ENCODE measurements at places on chromosomes 1 and 21.
A peak's percentile ranks its signal among the peaks of the same experiment; 100 is the strongest.

DNA sequence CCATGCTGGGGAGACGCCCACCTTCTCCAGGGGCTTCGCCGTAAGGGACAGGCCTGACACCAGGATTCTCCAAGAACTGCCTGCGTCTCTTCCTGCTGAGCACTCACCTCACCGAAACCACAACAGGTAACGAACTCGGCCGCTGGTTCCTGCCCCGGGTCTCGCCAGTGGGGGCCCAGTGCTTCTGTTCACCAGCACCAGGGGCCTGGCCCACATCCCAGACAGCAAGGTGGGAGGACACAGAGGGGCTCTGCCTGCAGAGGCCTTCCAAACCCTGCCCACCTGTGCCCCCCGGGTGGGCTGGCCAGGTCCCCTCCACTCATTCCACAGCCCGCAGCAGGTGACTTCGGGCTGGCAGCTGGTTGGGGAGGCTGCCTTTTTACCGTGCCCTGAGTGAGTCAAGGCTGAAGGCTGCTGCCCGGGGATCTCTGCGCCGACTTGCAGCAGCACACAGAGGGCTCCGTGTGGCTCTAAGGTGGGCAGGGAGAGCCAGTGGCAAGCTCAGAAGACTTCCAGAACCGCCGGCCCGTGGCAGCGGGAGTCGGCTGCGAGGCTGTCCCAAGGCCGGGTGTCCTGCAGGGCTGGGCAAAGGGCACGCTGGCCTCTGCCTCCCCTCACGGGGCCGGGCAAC lies 14.7 kb upstream of the COL18A1 start:
- DNase-seq, result no peak

- no peak for DNase-seq
These were observed 45.5 kb upstream of the KANK4 start for GRCh38 chr1:62364721-62365120.

GRCh38 chr1:118563981-118564951 lies 379.2 kb upstream of the SPAG17 start:
- no peak for DNase-seq

DNA sequence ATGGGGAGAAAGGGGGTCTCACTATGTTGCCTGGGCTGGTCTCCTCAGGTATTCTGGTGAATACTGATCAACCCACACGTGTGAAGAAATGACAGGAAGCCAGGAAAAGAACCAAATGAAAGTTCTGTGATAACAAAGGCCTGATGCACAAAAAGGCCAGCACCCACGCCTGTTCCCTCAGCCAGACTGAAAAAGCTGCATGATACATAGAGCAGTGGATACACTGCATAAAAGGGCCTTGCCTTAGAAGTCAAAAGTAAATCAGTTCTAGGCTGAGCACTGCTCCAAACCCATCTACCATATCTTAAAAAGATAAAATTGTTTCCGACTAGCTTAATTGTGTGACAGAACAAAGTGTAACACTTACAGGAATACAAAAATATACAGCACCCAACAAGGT lies 36.9 kb upstream of the PSMG1 start:
- no peak for DNase-seq

GRCh38 chr1:54861070-54861761 lies 25.8 kb downstream of the DHCR24 start:
- DNase-seq, result peak; percentile 59

- no peak for DNase-seq
These were observed 1.8 kb downstream of the ROR1 start for GRCh38 chr1:63775418-63776127.

DNA sequence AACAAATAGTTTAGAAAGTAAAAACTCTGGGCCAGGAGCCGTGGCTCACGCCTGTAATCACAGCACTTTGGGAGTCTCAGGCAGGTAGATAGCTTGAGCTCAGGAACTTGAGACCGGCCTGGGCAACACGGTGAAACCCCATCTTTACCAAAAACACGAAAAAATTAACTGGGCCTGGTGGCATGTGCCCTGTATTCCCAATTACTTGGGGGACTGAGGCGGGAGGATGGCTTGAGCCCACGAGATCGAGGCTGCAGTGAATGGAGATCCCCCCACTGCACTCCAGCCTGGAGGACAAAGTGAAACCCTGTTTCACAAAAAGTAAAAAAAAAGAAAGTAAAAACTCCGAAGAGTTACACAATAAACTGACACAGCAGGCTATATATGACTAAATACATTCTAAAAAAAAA lies 10.6 kb downstream of the CEP170 start:
- DNase-seq, result no peak

DNA sequence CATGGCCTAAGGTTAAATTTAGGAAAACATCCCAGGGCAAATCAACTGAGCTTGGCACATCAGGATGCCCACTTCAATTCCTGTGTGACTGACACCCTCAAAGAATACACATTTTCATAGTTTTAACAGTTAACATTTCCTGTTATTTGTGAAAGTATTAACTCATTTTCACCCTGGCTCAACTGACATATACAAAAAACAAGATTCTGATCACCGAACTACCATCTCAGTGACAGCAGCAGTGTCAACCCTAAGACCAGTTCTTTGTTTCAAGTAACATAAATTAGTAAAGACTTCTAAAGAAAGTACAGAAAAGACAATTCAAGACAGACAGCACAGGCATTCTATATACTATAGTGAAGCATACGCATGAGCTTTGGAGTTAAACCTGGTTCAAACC lies 69.0 kb upstream of the SDC3 start:
- no peak for DNase-seq

DNA sequence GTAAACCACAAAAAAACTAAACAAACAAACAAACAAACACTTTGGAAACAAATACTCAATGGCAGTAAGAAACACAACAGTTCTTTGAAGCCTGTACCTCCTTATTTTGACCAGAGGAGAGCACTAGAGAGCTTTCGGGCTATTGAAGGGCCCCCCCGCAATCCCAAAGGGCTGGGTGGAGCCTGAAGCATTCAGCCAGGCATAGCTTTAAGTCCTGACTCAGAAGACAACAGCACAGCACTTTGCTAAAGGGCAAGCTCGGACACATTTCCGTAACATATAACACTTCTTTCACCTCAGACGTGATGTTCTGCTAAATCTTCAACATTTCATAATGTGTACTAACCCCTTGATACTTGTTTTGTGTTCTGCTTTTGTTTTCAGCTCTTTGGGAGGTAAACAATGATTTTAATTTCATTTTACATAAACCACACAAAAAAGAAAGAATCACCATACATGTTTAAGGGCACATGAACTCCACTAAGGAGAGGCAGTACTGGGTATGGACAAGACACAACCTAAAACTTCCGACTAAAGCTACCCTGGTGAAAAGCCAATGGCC lies 9.7 kb upstream of the SHCBP1L start:
- DNase-seq, result peak; percentile 85

- no peak for DNase-seq
These were observed 2.1 kb downstream of the ADAMTS4 start for GRCh38 chr1:161196521-161197451.

GRCh38 chr1:211037095-211037494 lies 96.9 kb downstream of the KCNH1 start:
- peak; percentile 90 for DNase-seq

DNA sequence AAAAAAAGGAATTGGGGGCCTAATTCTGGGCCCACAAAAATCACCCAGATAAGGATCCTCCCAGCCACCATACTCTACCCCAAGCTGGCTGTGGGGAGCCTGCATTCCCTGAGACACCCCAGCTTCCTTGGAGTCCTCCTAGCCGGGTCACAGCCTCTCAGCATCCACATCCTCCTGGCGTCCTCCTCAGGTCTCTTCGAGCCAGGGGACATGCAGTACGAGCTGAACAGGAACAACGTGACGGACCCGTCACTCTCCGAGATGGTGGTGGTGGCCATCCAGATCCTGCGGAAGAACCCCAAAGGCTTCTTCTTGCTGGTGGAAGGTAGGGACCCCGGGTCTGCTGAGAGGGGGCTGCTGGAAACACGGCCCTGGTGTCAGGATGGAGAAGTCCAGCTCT lies 64.3 kb downstream of the ALPL start:
- DNase-seq, result no peak

DNA sequence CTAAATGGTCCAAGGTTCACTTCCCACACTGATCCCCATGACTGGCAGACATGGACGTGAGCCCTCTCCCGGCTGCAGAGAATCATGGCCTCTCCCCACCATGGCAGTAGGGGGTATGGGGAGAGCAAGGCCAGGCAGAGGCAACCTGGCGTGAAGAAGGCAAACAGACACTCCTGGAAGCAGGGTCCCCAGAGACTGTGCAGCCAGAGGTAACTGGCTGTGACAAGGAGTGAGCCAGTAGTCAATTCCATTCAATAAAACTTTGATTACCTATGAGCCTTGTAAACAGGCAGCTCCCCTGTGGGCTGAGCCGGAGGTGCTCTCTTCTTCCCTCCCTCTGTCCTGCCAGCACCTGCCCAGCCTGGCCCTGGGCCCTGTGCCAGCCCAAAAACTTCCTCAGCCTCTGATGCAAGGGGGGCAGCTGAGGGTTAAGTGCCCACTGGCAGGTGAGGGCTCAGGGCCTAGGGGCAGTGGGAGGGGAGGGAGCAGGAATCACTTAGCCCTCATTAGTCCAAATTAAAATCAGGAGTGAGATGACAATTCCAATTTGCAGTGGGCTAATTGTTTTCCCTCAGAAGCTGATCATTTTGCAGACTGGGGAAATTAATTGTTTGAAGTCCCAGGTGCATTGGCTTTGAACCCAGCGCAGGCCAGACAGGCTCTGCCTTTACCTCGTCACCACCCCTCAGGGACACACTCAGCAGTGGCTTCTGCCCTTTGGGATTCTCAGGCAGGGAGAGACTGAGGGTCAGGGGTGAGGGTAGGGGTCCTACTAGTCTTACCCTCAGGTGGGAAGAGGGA lies 35.6 kb downstream of the LRRN2 start:
- no peak for DNase-seq

GRCh38 chr1:109985247-109986053 lies 885 bp downstream of the AHCYL1 start:
- DNase-seq, result no peak

DNA sequence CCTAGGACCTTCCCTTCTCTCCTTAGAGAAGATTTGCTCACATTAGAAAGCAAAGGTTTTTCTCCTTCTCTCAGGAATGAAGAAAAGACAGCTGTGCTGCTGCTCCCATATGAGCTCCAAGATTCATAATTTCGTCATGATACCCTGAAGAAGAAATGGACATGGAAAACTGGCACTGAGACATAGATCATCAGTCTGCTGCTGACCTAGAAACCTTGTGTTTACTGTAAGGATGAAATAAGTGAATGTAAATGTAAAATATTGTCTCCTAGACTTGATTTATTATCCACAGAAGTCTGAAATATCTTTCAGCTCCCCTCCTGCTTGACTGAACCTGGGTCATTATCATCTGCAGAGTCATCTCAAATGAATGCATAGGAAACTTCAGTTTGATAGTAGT lies 77.9 kb downstream of the ZC3H11B start:
- DNase-seq, result no peak

GRCh38 chr1:51792864-51793263 lies 85.7 kb downstream of the NRDC start:
- DNase-seq, result peak; percentile 21

DNA sequence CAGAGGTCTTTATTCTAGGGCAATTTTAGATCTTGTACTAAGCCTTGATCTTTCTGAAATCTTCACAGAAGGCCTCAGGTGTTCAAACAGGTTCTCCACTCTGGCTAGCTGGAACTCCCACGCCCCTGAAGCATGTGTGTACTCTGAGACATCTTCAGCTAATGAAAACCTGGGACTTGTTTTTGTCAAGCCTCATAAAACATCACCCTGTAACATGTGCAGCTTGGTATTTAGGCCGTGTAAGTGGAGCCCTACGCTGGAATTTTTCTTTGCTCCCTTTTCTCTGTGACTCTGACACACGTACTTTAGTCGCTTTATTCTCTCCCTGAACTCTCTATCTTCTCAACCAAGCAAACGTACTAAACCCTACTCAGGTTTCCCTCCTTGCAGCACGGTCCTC lies 701.9 kb upstream of the ZP4 start:
- no peak for DNase-seq

GRCh38 chr1:205246351-205247119 lies 18.8 kb downstream of the TMCC2 start:
- DNase-seq, result no peak

DNA sequence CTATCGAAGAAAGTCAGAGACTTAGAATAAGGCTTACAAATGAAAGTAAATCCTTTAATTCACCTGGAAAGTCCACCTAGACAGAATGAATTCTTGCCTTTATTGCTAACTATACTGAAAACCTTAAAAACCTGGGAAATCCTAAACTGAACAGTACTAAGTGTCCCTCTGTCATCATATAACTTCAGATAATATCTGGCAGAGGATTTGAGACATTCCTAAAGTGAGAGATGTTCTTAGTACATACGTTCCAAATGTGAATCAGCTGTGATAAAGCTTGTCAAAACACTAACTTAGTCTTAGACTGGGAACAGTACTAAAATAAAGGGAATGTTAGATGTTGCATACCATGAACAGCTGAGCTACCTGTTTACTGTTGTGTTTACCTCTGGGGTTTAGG lies 121.7 kb downstream of the TNFSF18 start:
- no peak for DNase-seq

GRCh38 chr1:203271018-203271743 lies 34.1 kb upstream of the BTG2 start:
- peak; percentile 60 for DNase-seq

- DNase-seq, result no peak
These were observed 207.7 kb upstream of the GJB5 start for GRCh38 chr1:34547046-34547674.

- no peak for DNase-seq
These were observed 132.9 kb downstream of the PTPRU start for GRCh38 chr1:29368936-29369932.

DNA sequence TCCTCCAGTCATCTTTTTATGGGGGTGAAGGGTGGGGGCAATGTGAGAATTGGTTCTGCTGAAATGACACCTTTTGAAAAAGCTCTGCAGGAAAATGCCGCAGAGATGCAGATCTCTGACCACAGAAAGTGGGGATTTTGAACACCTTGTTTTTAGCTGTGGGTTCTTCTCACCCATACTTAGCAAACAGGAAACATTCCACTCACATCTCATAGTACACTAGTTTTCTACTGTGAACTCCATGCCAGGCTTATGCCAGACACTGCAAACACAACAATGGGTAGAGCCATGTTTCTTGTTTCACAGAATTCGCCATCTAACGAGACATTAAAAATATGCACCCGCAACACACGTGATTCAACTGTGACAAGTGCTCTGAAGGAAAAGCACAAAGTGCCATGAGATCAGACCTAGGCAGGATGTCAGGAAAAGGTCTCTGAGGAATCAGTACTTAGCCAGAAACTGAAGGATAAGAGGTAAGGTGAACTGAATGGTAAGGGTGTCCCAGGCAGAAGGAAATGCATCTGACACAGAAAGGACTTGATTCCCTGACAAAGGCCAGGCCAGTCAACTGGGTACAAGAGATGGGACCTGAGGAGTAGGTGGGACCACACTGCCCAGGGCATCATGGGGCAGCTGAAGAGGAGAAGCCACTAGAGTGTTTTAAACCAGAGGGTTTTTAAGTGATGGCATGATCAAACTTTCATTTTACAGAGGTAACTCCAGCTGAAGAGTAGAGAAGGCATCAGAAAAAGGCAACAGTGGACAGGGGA lies 83.8 kb upstream of the JAK1 start:
- DNase-seq, result no peak

GRCh38 chr1:172897738-172898137 lies 153.0 kb downstream of the TNFSF18 start:
- no peak for DNase-seq

- peak; percentile 72 for DNase-seq
These were observed 14.0 kb upstream of the ZNF692 start for GRCh38 chr1:248872752-248873408.

All from H4 (cell line).